Dermis blood vessel endothelial cell (primary cell): ENCODE measurements at places on chromosomes 2 and 18. TPM values are rescaled to one million over a fixed set of nuclear protein-coding genes. Genes with fewer than 3 reads are reported as not detected.

ARL6IP6 gene
- total RNA-seq, result 29.6 and 41.4 TPM in 2 replicates

PAX8 gene
- 0.65 and 0.68 TPM in 2 replicates for total RNA-seq

GKN1 gene
- not detected in 2 replicates for total RNA-seq

ITGA4 gene
- total RNA-seq, result 0.60 and 1.0 TPM in 2 replicates

CACNB4 gene
- 0.14 and 0.17 TPM in 2 replicates for total RNA-seq

CD302 gene
- 13.4 and 19.2 TPM in 2 replicates for total RNA-seq

QPCT gene
- total RNA-seq, result 4.0 and 7.8 TPM in 2 replicates

RSAD2 gene
- total RNA-seq, result 0.28 and 1.2 TPM in 2 replicates

RIT2 gene
- not detected in 2 replicates for total RNA-seq

CXCR4 gene
- total RNA-seq, result 57.4 and 188 TPM in 2 replicates

REG1B gene
- not detected in 2 replicates for total RNA-seq
